ENCODE measurements at places on chromosomes 13 and 19.

GRCh38 chr13:73492811-73493210 is 434.0 kb downstream of the KLF5 start:
- DNase-seq = no peak

- no peak for DNase-seq
Observed at GRCh38 chr13:49428041-49428763, 15.7 kb downstream of the CAB39L start.

DNA sequence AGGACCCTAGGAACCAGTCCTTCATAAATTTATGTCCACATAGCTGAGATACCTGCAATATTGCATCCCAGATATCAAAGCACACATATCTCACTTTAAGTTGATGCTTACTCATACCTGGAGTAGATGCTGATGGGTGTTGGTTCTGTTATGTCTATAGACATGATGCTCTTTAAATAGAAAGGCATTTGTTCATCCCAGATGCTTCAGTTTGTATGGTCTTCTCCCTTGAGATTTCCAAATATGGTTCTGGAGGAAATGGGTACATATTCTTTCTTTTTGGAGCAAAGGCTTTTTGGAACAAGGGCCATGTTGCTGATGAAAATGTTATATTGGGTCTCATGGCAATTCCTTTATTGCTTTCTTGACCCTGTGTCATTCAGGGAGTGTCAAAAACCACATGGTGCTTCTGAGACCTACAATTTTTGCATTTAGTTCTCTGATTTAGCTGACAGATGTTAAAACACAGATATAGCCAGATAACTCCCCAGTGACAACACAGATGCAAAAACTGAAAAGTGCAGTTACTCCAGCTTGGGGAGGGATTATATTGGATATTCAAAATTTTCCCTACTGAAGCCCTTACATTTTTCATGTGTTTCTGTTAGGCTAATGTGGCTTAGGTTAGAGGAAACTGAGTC is 211.4 kb downstream of the KCNRG start:
- DNase-seq = no peak

DNA sequence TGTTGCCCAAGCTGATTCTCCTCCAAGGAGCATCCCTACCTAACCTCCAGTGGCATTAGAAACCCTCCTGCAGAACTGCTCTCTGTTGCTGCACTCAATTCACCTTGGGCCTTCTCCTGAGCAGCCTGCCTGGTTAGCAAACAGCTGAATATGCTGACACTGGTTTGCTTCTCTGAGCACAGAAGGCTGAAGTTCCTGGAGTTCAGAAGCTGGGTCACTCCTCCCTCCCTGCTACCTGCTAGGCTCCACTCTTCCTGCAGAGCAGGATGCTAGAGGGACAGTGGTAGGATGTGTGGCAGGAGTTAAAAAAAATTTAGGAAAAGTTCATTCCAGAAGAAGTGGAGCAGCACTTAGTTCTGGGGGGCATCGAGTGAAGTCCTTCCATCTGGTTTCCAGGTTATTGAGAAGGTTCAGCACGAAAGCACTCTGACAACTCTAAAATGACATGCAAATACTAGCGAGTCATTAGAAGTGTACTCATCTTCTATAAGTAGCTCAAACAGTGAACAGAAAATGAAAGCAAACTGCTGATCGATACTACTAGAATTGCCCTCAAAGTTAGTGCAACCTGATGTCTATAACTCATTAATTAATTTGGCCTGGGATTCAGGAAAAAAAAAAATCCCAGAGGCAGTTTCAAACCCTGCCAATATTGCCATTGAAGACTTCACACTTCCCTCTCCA is 293.7 kb downstream of the POU4F1 start:
- DNase-seq = no peak

DNA sequence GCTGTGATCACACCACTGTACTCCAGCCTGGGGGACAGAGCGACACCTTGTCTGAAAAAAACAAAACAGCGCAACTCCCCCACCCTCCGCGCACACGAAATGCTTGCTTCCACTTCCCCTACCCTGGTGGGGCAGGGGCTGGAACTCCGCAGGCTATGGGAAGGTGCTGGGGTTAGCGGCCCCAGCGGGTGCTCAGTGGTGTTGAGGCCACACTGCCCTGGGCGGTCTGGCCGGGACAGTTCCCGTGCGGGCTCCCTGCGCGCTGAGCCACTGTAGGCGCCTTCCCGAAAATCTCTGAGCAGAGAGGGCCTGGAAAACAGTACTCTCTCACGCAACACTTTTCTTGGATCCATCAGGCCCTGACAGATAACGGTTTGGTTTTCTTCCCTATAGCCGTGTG is 1.1 kb upstream of the WTIP start:
- no peak for DNase-seq

DNA sequence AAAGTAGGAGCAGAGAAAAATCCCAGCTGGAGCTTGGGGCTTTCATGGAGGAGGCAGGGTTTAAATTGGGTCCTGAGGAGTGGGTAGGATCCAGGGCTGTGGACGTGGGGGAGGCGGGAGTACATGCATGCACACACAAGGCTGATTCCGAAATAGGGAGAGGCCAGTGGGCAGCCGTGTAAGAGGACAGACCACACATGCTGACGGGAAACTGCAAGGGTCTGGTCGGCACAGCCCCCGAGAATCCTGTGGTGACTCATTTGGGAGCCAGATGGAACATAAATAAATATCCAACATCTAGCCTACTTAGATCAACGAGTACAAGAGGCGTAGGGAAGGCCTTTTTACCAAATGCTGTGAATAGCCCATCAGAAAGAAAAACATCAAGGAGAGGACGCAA is 216.3 kb upstream of the ZNF507 start:
- no peak for DNase-seq

GRCh38 chr19:2035590-2035991 is 15.5 kb downstream of the MKNK2 start:
- no peak for DNase-seq

Measured in stimulated activated CD4-positive, alpha-beta T cell treated with anti-CD3 and anti-CD28 coated beads, TNF-alpha, amount 100 ng/mL, for 1 hour (primary cell).